GM23338 (cell line): ENCODE measurements at places on chromosomes 3 and 15.

- peak; percentile 23 for DNase-seq
Observed at GRCh38 chr3:153783106-153783505, 338.1 kb upstream of the ARHGEF26 start.

DNA sequence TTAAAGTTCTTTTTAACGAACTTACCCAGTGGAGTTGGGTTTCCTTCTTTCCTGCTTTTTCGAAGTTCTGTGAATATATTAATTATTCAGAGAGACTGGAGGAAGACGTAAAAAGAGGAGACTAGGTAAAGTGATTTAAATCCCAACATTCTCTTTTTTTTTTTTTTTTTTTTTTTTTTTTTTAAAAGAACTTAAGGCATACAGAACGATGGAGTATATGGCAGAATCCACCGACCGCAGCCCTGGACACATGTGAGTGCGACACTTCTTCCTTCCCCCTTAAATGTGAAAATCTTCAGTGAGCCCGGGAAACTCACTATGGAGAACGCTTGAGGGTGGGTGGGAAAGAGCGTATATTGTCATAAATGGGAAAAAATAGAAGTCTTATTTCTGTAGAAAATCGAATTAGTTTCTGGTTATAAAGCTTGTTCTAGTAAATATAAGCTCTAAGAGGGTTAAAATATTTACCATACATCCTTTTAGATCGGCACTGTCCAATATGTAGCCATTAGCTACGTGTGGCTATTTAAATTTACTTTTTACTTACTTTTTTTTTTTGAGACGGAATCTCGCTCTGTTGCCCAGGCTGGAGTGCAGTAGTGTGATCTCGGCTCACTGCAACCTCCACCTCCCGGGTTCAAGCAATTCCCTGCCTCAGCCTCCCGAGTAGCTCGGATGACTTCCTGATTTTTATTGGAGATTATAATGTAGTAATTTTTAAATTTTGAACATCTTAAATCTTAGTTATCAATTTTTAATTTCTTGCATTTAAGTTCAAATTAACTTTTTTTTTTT lies 892 bp downstream of the NMD3 start:
- DNase-seq: no peak

DNA sequence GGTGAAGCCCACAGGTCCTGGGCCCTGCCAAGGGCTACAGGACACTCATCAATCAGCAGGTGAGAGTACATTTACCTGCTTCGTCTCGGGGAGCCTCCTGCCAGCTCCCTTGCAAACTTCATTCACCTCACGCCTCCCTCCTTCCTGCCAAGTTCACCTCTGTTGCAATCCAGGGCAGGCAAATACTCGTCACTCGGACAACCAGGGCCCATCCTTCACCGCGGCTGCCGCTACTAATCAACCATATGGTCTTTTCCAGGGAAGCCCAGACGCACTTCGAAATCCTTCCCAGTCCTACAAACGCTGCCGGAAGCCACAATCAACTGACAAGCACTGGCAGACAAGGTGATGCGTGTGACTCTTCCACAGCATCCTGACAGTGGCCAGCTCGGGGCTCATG lies 200.7 kb upstream of the NSMCE3 start:
- DNase-seq: no peak

DNA sequence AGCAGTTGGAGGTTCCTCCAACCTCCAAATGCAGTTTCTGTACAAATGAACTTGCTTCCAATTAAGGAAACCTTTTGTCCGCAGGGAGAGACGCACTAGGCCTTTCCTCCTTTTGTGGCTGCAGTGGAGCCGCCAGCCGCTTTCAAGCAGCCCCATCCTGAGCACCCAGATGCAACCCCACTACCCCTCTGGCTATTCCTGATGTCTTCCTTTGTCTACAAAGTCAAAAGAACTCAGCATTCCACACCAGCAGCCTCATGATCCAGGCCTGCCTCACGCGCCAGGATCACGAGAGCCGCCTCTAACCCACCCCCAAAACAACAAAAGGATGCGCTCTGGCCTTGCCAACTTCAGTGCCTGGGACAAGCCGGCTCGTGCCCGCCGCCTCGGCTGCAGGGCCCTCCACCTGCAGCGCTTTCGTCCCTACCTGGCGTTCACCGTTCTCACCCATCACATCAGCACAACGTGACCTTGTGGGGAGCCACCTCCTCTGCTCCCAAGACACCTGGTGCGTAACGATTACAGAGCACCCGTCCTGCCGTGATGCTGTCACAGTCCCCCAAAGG lies 48.2 kb upstream of the MUC4 start:
- no peak for DNase-seq

DNA sequence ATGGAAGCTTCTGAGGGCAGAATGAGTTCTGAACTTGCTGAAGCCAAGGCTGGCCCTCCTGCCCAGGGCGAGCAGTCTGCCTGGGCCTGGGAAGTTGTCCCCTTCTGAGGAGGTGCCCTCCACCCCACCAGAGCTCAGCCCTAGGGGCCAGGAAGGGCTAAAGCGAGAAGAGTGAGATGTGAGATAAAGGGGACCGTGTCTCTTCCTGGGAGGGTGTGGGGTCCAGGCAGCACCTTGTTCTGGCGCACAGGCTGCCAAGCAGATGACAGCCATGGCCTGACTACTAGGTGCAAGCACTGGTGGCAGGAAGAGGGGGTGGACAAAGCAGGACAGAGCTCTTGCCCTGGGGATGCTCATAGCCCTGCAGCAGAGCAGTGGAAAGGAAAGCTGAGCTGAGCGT lies 3.7 kb downstream of the PAK6 start:
- no peak for DNase-seq

DNA sequence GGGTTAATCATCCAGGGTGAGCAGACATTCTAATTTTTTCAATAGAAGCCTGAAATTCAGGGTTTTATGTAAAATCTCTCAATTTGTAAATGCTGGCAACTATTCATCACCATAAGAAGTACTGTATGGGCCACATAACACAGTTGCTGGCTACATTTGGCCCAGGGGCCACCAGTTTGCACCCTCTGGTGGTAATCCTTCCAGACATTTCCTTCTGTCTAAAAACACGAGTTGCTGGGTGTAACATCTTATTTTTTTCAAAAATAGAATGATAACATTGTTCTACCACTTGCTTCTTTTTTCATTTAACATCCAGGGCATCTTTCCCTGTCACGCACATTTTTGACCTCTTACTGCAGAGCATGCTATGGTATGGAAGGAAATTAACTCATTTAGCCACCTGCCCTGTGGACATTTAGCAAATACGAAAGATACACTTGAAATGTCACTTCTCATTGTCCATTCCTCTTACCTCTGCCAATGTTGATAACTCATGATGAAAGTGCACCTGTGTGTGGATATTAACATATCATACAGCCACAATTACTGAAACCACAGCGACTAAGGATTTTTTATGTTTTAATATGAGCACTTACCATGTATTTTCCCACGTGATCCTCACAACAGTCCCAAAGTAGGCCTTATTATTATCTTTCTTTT lies 117.5 kb upstream of the ARHGEF3 start:
- DNase-seq: no peak

DNA sequence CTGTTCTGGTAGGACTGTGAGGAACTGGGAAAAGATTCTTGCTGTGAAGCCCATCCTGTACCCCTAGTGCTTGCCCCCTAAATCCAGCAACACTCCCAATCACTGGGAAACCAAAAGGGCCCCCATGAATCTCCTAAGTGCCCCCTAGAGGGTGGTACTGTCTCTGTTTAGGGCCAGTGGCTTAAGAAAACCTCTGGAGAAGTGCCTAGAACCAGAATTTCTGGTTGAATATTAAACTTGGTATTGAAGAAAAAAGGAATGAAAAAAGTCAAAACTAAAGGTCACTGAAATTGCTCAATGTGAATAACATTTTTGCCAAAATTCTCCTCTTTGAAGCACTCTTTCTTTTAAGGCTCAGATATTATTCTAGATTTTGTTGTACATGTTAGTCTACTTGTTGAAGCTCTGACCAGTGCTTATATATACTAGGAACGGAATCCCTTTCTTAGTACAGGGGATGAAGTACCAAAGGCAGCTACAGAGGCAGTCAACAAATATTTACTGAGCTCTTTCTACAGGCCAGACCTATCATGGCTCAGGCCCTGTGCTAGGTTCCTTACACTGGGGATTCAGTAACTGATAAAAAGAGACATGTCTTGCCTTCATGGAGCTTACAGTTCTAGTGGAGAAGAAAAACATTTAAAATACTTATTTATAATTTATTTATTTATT lies 138.8 kb downstream of the MYLK start:
- DNase-seq: peak; percentile 57

- DNase-seq: no peak
Observed at GRCh38 chr3:14561051-14561960, 21.2 kb upstream of the GRIP2 start.

GRCh38 chr3:9399746-9400145 lies 2.3 kb downstream of the SETD5 start:
- DNase-seq: peak; percentile 88

- no peak for DNase-seq
Observed at GRCh38 chr15:39472621-39473297, 108.1 kb upstream of the THBS1 start.

DNA sequence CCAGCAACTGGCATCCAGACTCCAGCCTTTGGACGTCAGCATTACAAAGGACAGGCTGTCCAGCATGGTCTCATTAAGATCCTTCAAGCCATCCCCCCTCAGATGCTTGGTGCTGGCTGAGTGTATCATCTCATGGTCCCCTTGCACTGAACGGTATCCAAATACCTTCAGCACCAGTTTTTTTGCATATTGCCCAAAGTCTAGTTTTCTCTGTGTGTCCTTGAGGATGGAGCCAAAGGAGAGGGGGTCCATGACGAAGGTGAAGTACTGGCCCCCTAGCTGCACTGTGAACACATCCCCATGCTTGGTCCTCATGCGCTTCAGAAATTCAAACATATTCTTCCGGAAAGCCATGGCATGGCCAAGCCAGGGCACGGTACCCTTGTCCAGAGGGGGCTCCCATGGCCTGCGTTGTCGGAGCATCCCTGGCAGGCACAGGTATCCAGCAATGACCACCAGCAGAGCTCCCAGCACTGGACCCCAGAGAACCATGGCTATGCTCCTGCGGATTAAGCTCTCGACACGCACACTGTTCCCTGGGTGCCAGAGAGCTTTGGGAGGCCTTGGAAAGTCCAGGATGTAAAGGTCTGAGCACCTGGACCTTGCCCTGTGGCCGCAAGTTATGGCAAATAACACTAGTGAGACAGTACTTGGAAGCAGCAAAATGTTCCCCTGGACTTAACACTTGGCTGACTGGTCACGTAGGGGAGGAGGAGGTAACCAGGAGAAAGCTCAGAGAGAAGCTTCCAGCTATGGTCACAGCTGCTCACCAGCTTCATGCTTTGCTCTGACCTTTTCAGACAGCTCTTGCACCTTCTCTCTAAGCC lies at the start of gene CYP8B1:
Gene CYP8B1, minus strand, starts transcription at position 555 of the 827 bp plus-strand sequence. Its CDS starts 63 bp downstream, at position 492.
- DNase-seq: no peak

- peak; percentile 57 for DNase-seq
Observed at GRCh38 chr3:63232764-63233396, 45.2 kb upstream of the SYNPR start.

GRCh38 chr3:55894605-55895004 lies 407.5 kb upstream of the WNT5A start:
- no peak for DNase-seq

DNA sequence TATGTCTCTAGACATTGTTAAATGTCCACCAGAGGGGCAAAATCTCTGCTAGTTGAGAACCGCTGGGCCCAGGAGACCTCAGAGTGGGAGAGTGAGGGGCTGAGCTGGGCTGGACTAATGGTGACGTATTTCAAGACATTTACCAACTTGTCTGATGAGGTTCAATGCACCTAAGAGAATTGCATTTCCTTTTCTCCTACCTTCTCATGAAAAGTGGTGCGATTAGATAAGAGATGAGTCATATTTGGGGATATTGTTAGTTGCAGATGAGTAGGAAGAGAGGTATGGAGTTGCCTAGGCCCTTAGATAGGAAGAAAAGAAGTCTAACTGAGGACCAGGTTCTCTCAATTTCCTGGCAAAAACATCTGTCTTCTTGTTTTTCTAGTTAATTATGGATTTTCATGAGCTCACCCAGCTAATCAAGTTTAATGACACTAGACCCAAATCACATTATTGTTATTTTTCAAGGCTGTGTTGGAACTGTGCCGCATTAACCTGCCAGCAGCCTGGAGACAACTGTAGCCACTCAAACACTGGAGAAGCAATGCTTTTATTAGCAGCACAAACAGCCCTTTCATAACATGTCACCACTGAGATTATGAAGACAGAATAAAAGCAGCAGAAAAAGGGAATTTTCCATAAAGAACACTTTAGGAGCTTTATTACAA lies 144.2 kb downstream of the PDCD6IP start:
- no peak for DNase-seq

GRCh38 chr3:51024765-51025632 lies 350.3 kb downstream of the DOCK3 start:
- peak; percentile 3 for DNase-seq

DNA sequence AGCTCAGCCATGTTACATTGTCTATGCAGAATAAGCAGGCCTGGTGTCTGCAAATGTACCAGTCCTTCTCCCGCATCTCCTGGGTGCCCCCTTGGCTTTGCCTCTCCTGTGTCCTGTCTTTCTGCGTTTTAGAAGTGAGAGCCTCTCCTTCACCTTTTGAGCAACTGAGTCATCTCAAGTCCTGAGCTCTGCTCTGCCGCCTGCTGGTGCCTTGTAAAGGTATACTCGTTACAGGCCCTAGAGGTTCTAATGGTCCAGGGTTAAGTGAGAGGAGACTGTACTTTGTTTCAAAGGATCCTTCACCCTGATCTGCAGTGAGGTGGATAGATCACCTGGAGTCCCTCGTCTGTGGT lies 12.6 kb downstream of the GHRL start:
- DNase-seq: peak; percentile 46

GRCh38 chr3:37712918-37713817 lies 148.5 kb upstream of the CTDSPL start:
- no peak for DNase-seq

DNA sequence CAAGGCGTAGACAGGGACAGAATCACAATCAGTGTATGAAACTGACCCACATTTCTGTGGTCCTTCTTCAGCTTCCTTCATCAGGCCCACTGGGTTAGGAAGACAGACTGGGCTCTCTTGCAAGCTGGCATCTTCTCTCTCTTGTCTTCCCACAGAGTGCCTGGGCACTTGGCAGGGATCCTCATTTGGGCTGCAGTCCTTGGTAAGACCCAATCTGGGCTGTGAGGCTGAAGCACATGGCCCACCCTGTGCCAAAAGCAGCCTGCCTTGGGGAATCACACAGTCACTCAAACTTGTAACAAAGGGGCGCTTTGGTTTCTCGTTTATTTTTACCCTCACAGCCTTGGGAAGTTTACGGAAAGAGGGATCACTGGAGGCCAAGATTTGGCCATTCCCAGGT lies 8.2 kb upstream of the EPHB3 start:
- no peak for DNase-seq

- no peak for DNase-seq
Observed at GRCh38 chr15:68407141-68407885, 24.6 kb downstream of the ITGA11 start.

DNA sequence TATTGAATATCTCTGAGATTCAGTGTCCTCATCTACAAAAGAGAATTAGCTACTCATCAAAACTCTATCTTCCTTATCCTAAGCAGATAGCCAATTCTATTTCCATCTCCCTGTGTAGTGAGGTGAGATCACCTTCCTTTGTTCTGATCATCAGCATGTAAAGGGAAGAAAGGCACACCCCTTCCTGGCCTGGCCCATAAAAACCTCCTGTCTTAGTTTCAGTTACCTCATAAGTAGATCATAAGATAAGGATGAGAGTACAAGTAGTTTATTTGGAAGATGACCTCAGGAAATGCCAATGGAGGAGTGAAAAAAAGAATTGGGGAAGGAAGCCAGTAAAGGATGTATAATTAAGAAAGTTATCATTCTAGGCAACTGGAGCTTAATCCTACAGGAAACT lies 114.5 kb upstream of the GADL1 start:
- DNase-seq: peak; percentile 6

- DNase-seq: no peak
Observed at GRCh38 chr3:14222900-14223594, 44.4 kb downstream of the LSM3 start.

- no peak for DNase-seq
Observed at GRCh38 chr3:100265016-100265415, 4.2 kb downstream of the TBC1D23 start.
